ENCODE measurements at places on chromosomes 6 and 20.

DNA sequence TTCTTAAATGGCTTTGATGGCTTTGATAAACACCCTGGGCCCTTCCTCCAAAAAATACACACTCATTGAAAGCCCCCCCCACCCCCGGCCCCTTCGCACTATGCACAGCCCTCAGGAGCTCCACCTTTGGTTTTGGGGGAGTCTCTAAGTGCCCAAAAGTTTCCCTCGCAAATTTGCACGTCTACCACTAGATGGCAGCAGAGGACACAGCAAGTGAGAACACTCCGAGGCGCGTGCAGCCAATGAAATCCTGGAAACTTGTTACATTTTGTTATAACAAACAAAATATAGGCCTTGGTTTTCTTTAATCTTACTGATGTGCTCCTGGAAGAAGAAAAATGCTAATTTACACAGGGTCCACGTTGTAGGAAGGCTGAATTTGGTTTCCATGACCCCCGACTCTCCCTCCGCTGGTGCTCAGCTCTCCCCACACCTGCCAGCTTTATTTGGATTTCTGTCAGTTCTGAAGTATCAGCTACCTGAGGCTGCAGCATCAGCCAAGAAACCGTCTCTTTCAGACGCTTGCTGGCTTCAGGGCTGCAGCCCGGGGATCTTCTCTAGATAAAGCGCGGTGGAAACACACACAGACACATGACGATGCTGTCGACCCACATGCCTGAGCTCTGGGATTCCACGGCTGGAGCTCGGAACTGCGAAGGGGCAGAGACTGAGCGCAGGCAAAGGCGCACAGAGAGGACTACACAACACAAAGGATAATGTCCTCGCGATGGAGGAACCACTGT lies 148.3 kb upstream of the RPS6KA2 start:
- DNase-seq = no peak

GRCh38 chr6:55963301-55963700 lies 87.9 kb upstream of the BMP5 start:
- no peak for DNase-seq

DNA sequence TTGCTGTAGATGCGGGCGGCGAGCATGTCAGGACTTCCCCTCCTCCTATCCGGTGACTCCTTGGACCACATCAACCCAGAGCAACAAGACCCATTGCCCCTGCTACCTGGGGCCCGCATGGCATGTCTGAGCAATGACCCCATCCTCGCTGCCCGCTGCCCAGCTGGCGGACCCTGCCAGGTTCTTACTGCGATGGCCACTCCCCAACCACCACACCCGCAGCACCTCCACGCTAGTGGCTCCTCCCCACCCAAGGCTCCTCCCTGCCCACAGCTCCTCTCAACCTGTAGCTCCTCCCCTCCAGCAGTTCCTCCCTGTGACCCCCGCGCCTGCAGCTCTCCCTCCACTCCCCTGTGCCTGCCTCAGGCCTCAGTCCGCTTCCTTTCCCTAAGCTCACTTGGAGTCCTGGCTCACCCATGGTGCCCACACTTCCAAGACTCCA lies 17.6 kb upstream of the SERPINB9 start:
- no peak for DNase-seq

- DNase-seq = no peak
These were observed 11.9 kb upstream of the SOX12 start for GRCh38 chr20:313402-313801.

DNA sequence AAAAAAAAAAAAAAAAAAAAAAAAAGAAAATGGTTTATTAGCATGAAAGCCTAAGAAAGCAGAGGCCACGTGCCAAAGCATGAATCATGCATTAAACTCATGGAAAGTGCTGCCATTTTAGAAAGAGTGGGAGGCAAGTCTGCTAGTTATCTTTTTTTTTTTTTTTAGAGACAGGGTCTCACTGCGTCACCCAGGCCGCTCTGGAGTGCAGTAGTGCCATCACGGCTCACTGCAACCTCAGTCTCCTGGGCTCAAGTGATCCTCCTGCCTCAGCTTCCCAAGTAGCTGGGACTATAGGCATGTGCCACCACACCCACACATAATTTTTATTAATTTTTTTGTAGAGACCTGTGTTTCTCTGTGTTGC lies 5.2 kb downstream of the VWA7 start:
- DNase-seq = no peak

GRCh38 chr20:6644813-6645628 lies 122.5 kb upstream of the BMP2 start:
- DNase-seq = no peak

GRCh38 chr6:75268121-75268987 lies 16.2 kb downstream of the TMEM30A start:
- no peak for DNase-seq

DNA sequence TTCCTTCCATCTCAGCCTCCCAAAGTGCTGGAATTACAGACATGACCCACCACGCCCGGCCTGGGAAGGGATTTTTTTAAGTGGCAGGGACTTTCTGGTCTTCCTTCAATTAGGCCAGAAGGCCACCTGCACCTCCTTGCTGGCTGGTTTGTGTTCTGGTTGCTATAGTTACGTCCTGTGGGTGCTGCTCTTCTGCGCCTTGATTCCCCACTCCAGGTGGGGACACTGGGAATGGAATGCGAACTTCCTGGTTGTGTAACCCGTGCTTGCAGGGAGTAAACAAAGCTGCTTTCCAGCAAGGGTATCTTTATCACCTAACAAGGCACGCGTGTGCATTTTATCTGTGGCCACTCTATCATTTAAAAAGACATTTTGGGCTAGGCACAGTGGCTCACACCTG lies 117.7 kb downstream of the PLEKHG1 start:
- no peak for DNase-seq

DNA sequence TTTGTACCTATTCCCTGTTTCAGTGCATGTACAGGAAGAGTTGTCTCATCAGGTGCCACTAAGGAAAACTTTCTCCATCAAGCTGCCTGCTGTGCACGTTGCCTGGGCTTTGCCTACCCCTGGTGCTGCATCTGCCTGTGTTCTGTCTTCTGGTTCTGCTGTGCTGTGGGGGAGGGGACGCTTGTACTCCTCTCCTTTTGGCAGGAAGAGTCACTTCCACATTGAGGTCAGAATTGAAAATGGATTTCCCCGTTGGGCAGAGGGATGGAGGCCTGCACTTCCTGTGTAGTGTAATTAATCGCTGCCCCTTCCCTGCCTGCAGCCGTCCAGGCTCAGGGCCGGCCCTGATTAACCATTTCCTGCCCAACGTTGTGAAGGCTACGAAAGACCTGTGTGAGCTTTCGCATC lies 153.3 kb downstream of the SCML4 start:
- DNase-seq = no peak

DNA sequence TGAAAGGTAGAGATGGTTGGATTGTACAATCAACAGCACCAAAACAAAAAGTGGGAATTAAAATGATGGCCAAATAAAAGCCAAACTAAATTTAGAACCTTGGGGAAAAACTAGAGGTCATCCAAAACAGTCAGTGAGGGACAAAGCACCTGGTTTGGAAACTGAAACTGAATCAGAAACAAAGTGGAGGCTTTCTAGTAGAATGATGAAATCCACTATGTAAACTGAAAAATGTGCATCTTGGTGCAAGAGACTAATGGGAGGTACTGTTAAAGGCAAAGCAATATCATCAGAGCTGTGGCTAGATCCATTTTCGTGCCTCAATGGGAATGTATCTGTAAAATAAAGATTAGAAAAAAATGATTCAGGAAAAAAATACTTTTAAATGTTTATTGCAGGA lies 380.0 kb upstream of the GJE1 start:
- DNase-seq = no peak

- DNase-seq = no peak
These were observed 959.0 kb upstream of the FLRT3 start for GRCh38 chr20:15296422-15296821.

Measured in stimulated activated CD8-positive, alpha-beta memory T cell treated with anti-CD3 and anti-CD28 coated beads, Interleukin-7, amount 100 ng/mL, for 24 hours (primary cell).